ENCODE measurements at places on chromosomes 6 and 20. TPM values are rescaled to one million over a fixed set of nuclear protein-coding genes. Genes with fewer than 3 reads are reported as not detected.

RBPJL gene
- total RNA-seq = not detected

CST4 gene
- total RNA-seq = not detected

DNA sequence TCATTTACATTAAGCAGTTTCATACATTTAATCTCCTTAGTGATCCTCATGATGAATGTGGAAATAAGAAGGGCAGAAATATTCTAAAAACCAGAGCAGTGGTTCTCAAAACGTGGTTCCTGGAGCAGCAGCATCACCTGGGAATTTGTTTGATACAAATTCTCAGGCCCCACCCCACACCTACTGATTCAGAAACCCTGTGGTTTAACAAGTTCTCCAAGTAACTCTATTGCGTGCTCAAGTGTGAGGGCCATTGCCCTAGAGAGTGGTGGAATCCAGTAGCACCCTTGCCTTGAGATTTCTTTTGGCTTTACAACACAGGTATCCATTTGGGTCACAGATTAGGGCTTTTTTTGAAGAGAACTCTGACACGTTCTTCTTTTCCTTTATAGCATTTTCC lies 354.6 kb upstream of the FLRT3 start:
- H3K4me3 ChIP-seq = no peak overlapping the region
- no peak overlapping the region for H3K27ac ChIP-seq

DNA sequence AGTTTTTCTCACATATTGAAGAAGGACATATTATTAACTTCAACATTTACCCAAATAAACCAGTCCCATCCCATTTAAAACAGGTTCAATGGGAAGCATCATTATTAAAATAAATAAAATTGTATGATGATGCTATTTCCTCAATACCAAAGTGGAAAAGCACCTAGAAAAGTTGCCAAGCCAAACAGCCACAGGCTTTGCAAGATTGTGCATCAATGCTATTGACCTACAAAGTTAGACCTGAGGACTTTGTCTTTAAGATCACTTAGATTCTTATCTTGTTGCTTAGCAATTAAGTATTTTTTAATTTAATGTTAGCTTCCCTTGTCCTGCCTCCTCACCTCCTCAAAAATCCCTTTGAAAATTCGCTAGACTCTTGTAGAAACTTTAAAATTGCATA lies 132.1 kb downstream of the SAMD5 start:
- no peak overlapping the region for H3K27ac ChIP-seq
- H3K4me1 ChIP-seq = no peaks in the 10 kb centered on the region
- no peak for DNase-seq
- H3K36me3 ChIP-seq = no peaks in the 10 kb centered on the region

DNA sequence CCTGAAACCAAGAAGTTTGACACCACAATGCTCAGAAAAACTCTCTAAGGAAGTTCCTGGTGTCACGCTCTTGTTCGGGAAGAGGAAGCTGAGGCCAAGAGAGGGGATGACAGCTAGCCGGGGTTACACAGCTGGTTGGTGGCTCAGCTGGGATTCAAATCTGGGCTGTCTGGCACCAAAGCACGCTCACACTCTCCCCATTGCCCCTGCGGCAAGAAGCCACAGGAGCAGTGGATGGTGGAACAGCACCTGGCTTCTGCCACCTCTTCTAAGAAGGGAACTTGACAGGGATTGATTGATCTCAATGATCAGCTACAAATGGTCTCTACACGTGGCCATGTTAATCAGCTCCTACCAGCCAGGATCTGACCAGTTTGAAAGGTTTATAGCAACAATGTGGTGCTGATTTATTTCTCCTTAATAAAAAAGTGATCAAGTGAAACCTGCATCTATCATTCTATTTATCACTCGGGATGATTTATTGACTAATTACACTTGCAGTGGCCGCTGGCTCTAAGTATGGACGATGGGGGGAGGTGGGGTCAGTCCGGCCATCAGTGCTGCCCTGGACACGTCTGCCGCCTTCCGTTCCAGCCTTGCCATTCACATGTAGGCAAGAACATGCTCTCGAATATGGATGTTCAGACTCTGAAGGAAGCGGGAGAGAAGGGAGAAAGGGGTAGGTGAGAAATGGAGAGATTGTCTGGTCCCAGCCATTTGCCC lies 71.9 kb upstream of the TOP1 start:
- no peak overlapping the region for H3K27ac ChIP-seq
- H3K36me3 ChIP-seq = no peaks in the 10 kb centered on the region
- peak; percentile 45 for DNase-seq
- H3K4me1 ChIP-seq = no peaks in the 10 kb centered on the region
- no peaks in the 10 kb centered on the region for H3K27me3 ChIP-seq
- H3K4me3 ChIP-seq = no peak overlapping the region

GRCh38 chr6:5025911-5026819 lies 22.3 kb upstream of the RPP40 start:
- H3K36me3 ChIP-seq = no peaks in the 10 kb centered on the region
- peak overlapping the region; percentile 91 for H3K27ac ChIP-seq
- DNase-seq = peak; percentile 91

- H3K27ac ChIP-seq = no peak within 1 kb of the TSS
- no peaks in the 10 kb centered on the region for H3K4me1 ChIP-seq
- H3K4me3 ChIP-seq = peak within 1 kb of the TSS; percentile 28
- H3K27me3 ChIP-seq = peaks cover 30% of the 10 kb centered on the region
- DNase-seq = no peak
Observed at GRCh38 chr6:86937219-86938079, at the start of gene HTR1E. Gene HTR1E (plus strand): TSS chr6:86937528. CDS start chr6:87015335, 77,807 bp downstream.

DNA sequence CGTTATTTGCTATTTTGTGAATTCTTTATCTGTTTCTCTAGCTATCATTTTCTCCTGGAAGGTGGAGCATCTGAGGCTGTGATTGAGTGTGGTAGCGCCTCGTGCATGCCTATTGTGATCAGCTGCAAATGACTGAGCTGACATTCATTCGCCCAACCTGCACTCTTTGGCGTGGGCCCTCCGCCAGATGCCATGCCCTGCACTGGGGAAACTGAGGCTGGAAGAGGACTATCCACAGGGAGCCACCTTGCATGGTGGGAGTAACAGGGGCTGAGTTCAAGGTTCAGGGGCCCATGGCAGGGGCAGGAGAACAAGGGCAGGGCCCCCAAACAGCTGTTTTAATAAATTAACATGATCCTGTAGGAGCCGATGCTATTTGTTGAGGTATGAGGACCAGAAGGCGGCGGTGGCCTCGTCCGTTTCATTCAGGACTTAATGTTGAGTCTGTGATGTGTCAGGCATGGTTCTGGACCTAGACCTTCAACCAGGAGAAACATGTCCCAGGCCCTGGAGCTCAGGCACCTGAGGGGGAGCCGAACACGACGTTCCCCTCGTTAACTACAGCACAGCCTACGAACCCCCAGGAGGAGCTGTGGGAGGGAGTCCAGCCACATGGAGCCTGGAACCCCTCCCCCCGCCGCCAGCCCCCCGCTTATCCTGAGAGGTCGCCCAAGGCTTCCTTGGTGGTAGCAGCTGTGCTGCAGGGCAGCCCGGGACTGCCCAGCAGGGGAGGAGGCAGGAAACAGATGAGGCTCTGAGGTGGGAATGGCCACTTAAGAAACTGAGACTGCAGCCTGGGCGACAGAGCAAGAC lies 242.9 kb downstream of the CDH4 start:
- H3K27me3 ChIP-seq = no peaks in the 10 kb centered on the region
- no peak overlapping the region for H3K4me3 ChIP-seq
- H3K36me3 ChIP-seq = no peaks in the 10 kb centered on the region
- DNase-seq = no peak
- H3K27ac ChIP-seq = no peak overlapping the region

DNA sequence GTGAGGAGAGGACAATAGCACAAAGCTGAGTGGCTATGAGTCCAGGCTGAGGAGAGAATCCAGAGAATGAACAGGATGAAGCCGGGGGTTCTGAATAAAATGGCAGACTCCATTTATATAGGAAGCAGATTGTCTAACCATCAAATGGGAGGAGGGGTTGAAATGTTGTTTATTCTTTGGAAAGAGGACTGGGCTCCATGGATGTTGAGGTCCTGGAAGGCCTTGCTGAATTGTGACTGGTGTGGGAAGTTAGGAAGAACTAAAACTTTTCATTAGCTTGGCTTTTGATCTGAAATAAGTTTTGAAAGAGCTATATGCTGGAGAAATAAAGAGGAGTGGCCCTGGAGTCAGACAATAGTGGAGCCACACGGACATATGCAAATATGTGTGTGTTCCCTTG lies 647.8 kb downstream of the RNF144B start:
- H3K36me3 ChIP-seq = no peaks in the 10 kb centered on the region
- H3K4me3 ChIP-seq = no peak overlapping the region
- H3K4me1 ChIP-seq = no peaks in the 10 kb centered on the region
- DNase-seq = no peak

DNA sequence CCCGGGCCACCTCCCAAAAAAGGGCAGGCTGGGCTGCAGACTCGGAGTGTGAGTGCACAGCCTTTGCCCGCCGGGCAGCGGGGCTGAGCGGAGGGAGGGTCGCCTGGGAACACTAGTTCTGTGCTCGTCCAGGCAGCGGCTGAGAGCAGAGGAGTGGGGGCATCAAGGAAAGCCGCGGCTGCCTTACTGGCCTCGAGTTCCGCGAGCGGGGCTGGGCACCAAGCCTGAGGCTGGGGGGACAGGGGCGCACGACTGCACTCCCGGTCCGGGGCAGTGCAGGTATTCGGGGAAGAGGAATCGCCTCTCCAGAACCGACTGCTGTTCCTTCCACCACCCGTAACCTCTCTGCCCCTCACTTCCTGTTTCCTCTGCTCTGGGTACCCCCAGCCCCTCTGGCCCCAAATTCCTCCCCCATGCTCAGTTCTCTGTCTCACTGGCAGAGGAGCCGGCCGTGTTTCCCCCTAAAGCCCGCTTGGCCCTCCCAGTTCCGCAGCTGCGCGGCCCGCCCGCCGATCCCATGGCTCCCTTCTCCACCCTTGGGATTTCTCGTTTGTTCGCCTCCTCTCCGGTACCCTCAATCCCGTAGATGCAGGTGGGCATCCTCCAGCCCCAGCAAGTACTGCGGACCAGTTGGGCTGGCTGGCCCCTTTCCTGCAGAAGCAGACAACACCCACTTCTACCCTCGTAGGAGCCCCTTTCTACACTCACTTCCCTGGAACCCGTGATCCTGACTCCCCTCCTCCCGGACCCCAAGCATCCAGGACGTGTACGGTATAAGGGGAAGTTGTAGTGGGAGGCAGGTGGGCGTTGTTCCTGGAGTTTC lies 5.1 kb downstream of the RING1 start:
- H3K27me3 ChIP-seq = no peaks in the 10 kb centered on the region
- DNase-seq = no peak
- peaks cover 26% of the 10 kb centered on the region for H3K36me3 ChIP-seq
- no peak overlapping the region for H3K27ac ChIP-seq
- peak overlapping the region; percentile 22 for H3K4me3 ChIP-seq

- H3K4me1 ChIP-seq = no peaks in the 10 kb centered on the region
- no peak overlapping the region for H3K27ac ChIP-seq
- H3K36me3 ChIP-seq = no peaks in the 10 kb centered on the region
- H3K27me3 ChIP-seq = peaks cover 6% of the 10 kb centered on the region
- H3K4me3 ChIP-seq = no peak overlapping the region
- no peak for DNase-seq
Observed at GRCh38 chr20:63163596-63164483, 52.1 kb downstream of the YTHDF1 start.

GRCh38 chr20:15638816-15639215 lies 934.4 kb downstream of the KIF16B start:
- no peak for DNase-seq

- no peaks in the 10 kb centered on the region for H3K36me3 ChIP-seq
- no peaks in the 10 kb centered on the region for H3K4me1 ChIP-seq
- peak overlapping the region; percentile 66 for H3K27ac ChIP-seq
- H3K27me3 ChIP-seq = no peaks in the 10 kb centered on the region
- no peak overlapping the region for H3K4me3 ChIP-seq
Observed at GRCh38 chr6:187210-187861, 105.0 kb upstream of the DUSP22 start.

DNA sequence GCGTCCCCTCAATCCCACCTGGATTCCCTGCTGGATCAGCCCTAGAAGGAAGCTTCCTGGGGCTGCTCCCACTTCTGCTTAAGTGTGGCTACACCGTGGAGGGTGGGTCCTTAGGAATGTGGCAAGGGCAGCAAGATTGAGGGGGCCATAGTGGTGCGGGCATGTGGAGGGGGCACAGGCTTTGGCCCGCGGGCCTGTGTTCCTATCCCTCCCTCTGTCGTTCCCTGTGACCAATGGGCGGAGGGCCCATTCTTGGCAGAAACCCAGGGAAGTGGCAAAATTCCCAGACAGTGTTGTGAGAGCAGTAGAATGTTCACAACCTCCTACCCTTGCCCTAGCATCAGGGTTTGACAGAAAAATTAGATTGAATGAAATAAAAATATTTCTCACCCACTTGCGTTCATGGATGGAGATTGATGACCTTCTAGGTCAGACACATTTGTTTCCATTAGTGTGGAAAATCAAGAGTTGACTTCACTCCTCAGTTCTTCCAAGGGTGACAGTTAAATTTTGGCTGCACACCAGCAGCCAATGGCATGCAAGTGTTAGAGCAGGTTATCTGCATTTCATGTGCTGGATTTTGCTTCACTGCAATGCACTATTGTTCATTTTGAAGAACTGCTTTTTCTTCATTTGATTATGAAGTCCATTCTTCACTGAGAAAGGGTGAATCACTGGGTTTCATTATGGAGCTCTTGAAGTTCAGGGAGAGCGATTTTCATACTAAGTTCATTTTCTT lies 49.3 kb upstream of the AHI1 start:
- no peaks in the 10 kb centered on the region for H3K4me1 ChIP-seq
- no peak overlapping the region for H3K27ac ChIP-seq
- no peaks in the 10 kb centered on the region for H3K36me3 ChIP-seq
- H3K4me3 ChIP-seq = no peak overlapping the region
- DNase-seq = no peak

GRCh38 chr20:22339091-22339881 lies 245.1 kb downstream of the FOXA2 start:
- H3K36me3 ChIP-seq = no peaks in the 10 kb centered on the region
- no peaks in the 10 kb centered on the region for H3K4me1 ChIP-seq
- no peaks in the 10 kb centered on the region for H3K27me3 ChIP-seq
- H3K4me3 ChIP-seq = no peak overlapping the region
- DNase-seq = no peak

- no peak overlapping the region for H3K4me3 ChIP-seq
- no peaks in the 10 kb centered on the region for H3K27me3 ChIP-seq
- no peaks in the 10 kb centered on the region for H3K4me1 ChIP-seq
- no peak overlapping the region for H3K27ac ChIP-seq
- H3K36me3 ChIP-seq = peaks cover 8% of the 10 kb centered on the region
- no peak for DNase-seq
Observed at GRCh38 chr6:43776799-43777776, 7.1 kb downstream of the VEGFA start.

GRCh38 chr20:36200451-36200850 lies 35.8 kb upstream of the AAR2 start:
- H3K4me1 ChIP-seq = no peaks in the 10 kb centered on the region
- no peaks in the 10 kb centered on the region for H3K36me3 ChIP-seq
- H3K27ac ChIP-seq = no peak overlapping the region
- no peaks in the 10 kb centered on the region for H3K27me3 ChIP-seq
- no peak overlapping the region for H3K4me3 ChIP-seq
- no peak for DNase-seq

DNA sequence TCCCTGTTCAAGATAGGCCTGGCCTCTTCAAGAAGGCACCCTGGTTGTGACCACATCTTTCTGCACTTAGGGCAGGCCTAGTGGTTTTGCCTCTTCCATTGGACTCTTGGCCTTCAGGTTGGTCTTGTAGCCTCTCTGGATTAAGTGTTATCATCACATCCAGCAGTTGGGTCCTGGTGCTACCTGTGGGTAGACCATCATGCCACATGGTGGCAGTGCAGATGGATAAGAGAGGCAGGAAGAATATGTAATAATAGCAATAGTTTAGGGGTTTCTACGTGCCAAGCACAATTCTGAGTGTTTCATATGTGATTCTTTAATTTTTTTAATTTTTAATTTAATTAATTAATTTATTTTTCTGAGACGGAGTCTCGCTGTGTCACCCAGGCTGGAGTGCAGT lies 28.5 kb upstream of the SNRPB2 start:
- no peaks in the 10 kb centered on the region for H3K36me3 ChIP-seq
- no peak for DNase-seq
- no peak overlapping the region for H3K27ac ChIP-seq

Measured in sigmoid colon (tissue), 7 donors.